ENCODE measurements at places on chromosomes 11 and 22.
A peak's percentile ranks its signal among the peaks of the same experiment; 100 is the strongest.

DNA sequence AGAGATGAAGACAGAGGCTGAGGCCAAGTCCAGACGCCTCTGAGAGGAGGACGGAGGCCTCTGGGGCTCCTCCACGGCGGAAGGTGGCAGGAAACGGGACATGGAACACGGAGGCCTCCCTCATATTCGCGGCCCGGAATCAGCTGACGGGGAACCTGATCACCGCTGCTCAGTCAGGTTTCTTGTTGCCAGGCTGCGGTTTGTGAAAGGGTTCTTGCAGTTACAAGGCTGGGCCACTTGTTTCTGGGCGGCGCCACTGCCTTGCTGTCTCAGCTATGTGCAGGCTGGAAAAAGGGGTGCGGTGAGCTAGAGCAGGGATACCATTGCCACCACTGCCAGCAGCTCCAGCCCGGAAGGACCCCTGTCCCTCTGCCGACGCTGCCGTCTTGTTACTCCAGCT, 10.0 kb upstream of the MMP1 start:
- H3K4me1 ChIP-seq, result no peaks in the 10 kb centered on the region
- no peaks in the 10 kb centered on the region for H3K27me3 ChIP-seq
- peak; percentile 52 for DNase-seq
- no peak overlapping the region for H3K27ac ChIP-seq

DNA sequence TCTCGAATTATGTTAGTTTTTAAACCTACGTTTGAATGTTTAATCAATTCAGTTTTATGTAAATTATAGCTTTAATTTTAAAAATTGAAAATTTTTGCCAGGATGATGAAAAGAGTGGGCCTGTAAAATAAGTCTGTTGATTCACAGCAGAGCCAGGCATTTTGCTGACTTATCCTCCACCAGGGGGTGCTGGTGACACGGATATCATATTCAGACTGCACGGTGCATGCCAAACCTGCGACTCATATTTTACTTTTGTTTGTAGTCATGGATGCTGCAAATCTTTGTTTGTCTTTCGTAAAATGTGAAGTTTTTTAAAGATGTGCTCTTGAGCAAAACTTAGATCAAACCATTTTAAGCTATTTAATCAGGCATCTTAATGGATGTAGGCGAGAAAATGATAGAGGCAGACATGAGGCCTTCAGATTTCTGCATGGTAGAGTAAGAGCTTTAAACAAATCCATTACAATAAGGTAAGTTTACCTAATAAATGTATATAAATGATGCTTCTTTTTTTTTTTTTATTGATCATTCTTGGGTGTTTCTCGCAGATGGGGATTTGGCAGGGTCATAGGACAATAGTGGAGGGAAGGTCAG, 3.6 kb upstream of the OR8B3 start:
- H3K36me3 ChIP-seq, result no peaks in the 10 kb centered on the region
- H3K4me1 ChIP-seq, result no peaks in the 10 kb centered on the region
- no peak overlapping the region for H3K4me3 ChIP-seq

DNA sequence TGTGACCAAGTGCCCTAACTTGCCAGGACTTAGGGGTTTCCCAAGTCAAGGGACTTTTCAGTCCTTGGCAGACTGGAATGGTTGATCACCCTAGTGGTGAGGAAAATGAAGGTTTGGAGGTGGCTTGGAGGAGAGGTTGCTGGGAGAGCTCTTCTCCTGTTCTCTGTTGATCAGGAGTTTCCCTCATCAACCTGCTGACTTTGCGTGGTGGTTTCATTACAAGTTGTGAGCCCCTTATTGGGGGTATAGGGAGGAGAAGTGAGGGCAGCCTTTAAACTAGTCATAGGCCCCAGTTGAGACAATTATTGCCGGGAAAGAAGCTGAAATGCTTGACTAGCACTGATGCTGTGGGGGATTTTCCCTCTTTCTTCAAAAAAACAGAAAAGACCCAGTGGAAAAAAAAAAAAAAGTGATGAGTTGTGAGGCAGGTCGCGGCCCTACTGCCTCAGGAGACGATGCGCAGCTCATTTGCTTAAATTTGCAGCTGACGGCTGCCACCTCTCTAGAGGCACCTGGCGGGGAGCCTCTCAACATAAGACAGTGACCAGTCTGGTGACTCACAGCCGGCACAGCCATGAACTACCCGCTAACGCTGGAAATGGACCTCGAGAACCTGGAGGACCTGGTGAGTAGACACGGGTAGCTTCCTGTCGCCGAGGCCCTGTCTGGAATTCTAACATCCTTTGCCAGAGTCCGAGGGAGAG, at the start of gene CXCR5:
Gene CXCR5, plus strand, starts transcription at position 525 of the 704 bp plus-strand sequence. Its CDS starts 50 bp downstream, at position 575.
- H3K4me3 ChIP-seq, result no peak within 1 kb of the TSS
- no peak for DNase-seq
- H3K36me3 ChIP-seq, result no peaks in the 10 kb centered on the region
- H3K27ac ChIP-seq, result no peak within 1 kb of the TSS
- peaks cover 18% of the 10 kb centered on the region for H3K4me1 ChIP-seq

DNA sequence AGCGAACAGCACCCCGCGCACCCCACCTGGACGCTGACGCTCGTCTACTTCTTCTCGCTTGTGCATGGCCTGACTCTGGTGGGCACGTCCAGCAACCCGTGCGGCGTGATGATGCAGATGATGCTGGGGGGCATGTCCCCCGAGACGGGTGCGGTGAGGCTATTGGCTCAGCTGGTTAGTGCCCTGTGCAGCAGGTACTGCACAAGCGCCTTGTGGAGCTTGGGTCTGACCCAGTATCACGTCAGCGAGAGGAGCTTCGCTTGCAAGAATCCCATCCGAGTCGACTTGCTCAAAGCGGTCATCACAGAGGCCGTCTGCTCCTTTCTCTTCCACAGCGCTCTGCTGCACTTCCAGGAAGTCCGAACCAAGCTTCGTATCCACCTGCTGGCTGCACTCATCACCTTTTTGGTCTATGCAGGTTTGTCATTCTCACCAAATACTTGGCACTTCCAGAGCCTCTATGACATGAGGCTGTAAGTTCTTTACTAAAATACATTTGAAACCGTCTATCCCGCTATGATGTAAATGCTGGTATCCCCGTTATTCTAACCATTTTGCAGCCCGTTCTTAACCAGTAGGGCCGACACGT, 535 bp downstream of the AQP11 start:
- peak overlapping the region; percentile 71 for H3K4me3 ChIP-seq
- peaks cover 2% of the 10 kb centered on the region for H3K36me3 ChIP-seq
- peaks cover 8% of the 10 kb centered on the region for H3K4me1 ChIP-seq
- H3K27ac ChIP-seq, result no peak overlapping the region
- no peaks in the 10 kb centered on the region for H3K27me3 ChIP-seq
- DNase-seq, result no peak

DNA sequence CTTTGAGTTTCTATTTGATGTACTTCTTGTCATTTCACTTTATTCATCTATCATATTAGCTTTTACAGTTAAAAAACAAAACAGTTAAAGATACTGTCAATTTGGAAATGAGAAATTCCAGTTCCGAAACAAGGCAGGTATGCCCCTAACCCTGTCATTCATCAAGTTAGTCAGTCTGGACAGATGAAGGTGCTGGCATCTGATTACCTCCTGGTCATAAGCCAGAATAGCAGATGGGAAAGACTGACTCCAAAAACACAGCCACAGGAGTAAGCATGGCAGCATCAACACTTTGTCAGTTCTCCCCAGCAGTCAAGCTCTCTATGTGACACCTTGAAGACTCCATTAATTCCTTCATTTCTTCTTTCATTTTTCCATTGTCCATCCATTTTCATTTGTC, 4.3 kb downstream of the LRRC51 start:
- H3K27me3 ChIP-seq, result no peaks in the 10 kb centered on the region
- H3K4me1 ChIP-seq, result peaks cover 20% of the 10 kb centered on the region
- H3K4me3 ChIP-seq, result no peak overlapping the region
- H3K36me3 ChIP-seq, result 0 out of 2 replicates have a peak, but pooled peaks cover 4% of the 10 kb centered on the region

- no peak overlapping the region for H3K27ac ChIP-seq
- DNase-seq, result peak; percentile 49
- H3K36me3 ChIP-seq, result no peaks in the 10 kb centered on the region
- H3K4me3 ChIP-seq, result no peak overlapping the region
- no peaks in the 10 kb centered on the region for H3K27me3 ChIP-seq
These were observed 6.1 kb downstream of the ARHGAP8 start for GRCh38 chr22:44758344-44758973.

DNA sequence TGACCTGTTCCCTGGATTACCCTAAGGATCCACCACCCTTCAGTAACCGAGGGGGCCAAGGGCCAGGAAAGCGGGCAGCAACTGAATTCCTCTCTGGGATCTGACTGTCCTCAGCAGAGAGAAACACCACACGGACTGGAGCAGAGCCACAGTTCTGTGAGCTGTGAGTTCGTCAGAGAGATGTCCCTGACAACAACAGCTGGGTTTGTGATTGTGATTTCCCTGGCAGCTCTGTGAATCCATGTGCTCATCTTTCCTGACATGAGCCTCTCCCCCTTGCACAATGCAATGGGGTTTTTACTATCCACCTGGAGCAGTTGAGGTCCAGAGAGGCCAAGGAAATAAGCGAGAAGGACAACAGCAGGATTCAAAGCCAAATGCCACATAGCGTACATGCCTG, 69.4 kb upstream of the AMPD3 start:
- no peak for DNase-seq
- no peaks in the 10 kb centered on the region for H3K27me3 ChIP-seq
- no peak overlapping the region for H3K27ac ChIP-seq
- H3K36me3 ChIP-seq, result no peaks in the 10 kb centered on the region

- H3K36me3 ChIP-seq, result no peaks in the 10 kb centered on the region
- no peak for DNase-seq
- no peaks in the 10 kb centered on the region for H3K4me1 ChIP-seq
- H3K4me3 ChIP-seq, result no peak within 1 kb of the TSS
- no peak within 1 kb of the TSS for H3K27ac ChIP-seq
- no peaks in the 10 kb centered on the region for H3K27me3 ChIP-seq
These were observed at the start of gene OR4D5 for GRCh38 chr11:123939317-123939716. Gene OR4D5 (plus strand): TSS chr11:123939617. CDS start chr11:123939617, 0 bp downstream.

- no peak overlapping the region for H3K27ac ChIP-seq
- no peaks in the 10 kb centered on the region for H3K36me3 ChIP-seq
- no peaks in the 10 kb centered on the region for H3K27me3 ChIP-seq
- no peak for DNase-seq
- H3K4me1 ChIP-seq, result no peaks in the 10 kb centered on the region
- H3K4me3 ChIP-seq, result no peak overlapping the region
These were observed 105.1 kb downstream of the HIPK3 start for GRCh38 chr11:33362051-33362910.

DNA sequence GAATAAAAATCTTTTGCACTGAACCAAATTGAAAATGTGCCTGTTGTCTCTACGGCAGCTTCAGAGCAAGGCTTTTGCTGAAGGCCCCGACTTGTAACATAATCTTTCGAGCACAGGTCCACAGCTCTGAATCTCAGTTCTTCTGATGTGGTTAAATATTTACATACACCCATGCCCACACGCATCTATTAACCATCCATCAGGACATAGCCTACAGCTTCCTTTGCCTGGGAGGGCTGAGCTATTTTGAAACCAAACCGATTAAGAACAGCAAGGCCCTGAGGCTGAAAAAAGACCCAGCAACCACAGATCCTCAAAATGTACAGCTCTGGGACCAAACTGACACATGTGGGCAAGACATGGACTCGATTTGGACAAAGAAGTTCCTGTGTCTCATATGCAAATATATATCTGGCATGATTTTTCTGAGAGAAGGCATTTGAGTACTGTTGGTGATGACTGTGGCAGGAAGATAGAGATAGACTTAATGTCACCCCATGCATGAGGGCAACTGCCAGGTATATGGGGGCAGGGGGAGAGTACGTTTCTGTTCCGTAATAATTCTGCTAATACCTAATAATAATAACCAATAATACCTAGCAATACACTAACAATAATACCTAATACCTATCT, 322.7 kb upstream of the PLET1 start:
- DNase-seq, result no peak
- no peak overlapping the region for H3K4me3 ChIP-seq
- no peaks in the 10 kb centered on the region for H3K27me3 ChIP-seq
- H3K27ac ChIP-seq, result no peak overlapping the region
- peaks cover 5% of the 10 kb centered on the region for H3K4me1 ChIP-seq

GRCh38 chr11:86918973-86919372, 36.2 kb downstream of the FZD4 start:
- H3K36me3 ChIP-seq, result peaks cover 12% of the 10 kb centered on the region
- no peak overlapping the region for H3K27ac ChIP-seq
- H3K4me1 ChIP-seq, result peaks cover 23% of the 10 kb centered on the region
- no peak for DNase-seq

DNA sequence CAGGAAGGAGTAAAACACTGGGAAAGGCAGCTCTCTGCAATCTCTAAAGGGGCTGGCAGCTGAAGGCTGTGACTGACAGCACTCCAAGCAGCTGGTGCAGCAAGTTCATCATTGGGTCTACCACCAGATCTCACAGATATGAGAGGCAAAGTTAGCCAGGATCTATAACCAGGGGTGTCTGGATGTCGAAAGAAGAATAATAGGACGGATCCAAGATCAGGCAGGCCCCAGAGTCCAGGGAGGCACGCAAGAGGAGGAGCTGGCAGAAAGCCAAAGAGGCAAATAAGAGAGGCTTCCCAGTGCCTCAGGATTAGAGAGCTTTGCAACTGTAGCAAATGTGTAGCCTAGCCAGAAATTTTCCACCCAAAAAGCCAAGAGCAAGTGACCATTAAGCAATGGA, 77.1 kb downstream of the RBMXL2 start:
- no peak for DNase-seq
- H3K27me3 ChIP-seq, result peaks cover 6% of the 10 kb centered on the region
- no peak overlapping the region for H3K27ac ChIP-seq
- H3K4me1 ChIP-seq, result no peaks in the 10 kb centered on the region
